Stimulated activated CD8-positive, alpha-beta memory T cell treated with anti-CD3 and anti-CD28 coated beads, Interleukin-4, amount 100 ng/mL, for 48 hours (primary cell): ENCODE measurements at places on chromosomes 2 and 18.

GRCh38 chr2:189338115-189338514 is 103.2 kb upstream of the WDR75 start:
- DNase-seq = no peak

- no peak for DNase-seq
Measured at GRCh38 chr2:26432859-26433258, 31.1 kb downstream of the DRC1 start.

GRCh38 chr18:47781561-47781960 is 148.9 kb downstream of the SMAD2 start:
- DNase-seq = no peak

GRCh38 chr2:111633643-111634042 is 250.3 kb downstream of the ANAPC1 start:
- DNase-seq = no peak

DNA sequence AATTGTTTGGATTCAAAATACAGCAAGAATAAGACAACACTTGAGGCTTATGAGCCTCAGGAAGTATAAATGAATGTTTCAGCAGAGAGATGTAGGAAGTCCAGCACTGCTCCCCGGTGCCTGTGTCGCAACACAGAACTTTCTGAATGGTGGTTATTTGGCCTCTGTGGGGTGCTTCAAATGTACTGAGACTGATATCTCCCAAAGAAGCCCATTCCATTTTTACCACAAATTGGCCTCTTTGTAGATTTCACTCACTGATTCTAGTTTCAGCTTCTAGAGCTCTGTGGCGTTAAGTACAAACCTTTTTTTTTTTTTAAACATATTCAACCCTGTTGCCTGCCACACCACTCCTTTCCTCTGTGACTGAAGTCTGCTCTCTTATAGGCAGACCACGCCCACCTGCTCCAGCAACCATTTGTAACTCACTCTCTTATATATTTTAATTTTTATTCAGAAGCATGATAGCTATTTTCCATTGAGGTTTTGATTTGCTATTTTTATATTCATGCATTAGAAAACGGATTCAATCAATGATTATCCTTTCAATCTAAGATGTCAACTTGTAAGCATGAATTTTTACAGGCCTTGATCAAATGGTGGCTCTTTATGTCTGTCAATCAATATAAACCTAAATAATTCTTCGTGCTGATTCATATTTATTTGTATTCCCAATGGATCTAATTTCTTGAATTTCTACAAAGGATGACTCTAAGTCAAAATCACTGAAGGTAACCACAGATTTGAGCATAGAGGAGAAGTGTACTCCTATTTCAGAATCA is 277.1 kb upstream of the CCDC68 start:
- DNase-seq = no peak

GRCh38 chr2:149625671-149626070 is 38.1 kb upstream of the MMADHC start:
- DNase-seq = no peak

GRCh38 chr2:17821535-17822444 is 5.5 kb downstream of the MSGN1 start:
- no peak for DNase-seq

GRCh38 chr2:219059725-219060682 is 717 bp downstream of the IHH start:
- no peak for DNase-seq

- DNase-seq = no peak
Measured at GRCh38 chr2:183349091-183349490, 224.8 kb downstream of the NUP35 start.

GRCh38 chr2:119005555-119005954 is 63.6 kb downstream of the MARCO start:
- DNase-seq = peak; percentile 6

- no peak for DNase-seq
Measured at GRCh38 chr2:23283653-23284052, 101.3 kb upstream of the KLHL29 start.

DNA sequence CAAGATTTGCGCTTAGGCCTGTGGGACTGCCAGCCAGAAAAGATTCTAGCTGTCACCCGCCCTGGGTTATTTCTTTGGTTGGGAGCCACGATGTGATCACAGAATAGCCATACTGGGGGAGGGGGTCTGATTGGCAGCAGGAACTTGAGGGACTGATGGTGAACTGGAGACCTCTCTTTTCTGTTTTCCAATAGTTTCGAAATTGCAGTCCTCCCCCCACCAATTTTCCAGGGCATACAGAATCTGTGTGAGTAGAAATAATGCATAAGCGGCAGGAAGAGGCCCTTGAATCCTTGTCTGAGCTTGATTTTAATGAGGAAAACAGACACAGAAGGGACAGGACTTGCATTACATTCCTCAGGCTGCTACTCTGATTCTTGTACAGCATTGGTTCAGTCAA is 2.2 kb upstream of the POLR2D start:
- no peak for DNase-seq

DNA sequence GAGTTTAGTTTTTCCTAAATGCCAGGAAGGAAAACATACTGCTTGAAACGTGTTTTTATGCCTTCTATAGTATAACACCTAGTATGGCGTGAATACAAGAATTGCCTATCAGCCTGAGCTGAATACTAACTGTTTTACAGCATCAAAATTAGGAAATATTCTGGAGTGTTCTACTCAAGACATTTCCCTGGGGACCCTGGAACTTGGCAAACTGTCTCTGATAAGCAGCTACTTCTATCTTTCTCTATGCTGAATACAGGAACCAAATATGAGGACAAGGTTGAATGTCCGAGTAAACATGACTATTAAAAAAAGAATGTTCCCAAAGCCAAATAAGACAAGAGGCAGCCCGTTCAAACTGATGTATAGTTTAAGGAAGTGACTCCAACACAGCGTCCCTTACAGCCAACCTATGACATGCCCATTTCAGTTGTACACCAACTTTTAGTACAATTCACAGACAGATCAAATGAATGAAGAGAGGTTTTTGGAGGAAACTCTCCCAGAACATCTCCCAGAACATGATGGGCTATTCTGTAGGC is 951.3 kb upstream of the ACVR2A start:
- no peak for DNase-seq

GRCh38 chr2:121545257-121545656 is 14.6 kb downstream of the RNU4ATAC start:
- no peak for DNase-seq

DNA sequence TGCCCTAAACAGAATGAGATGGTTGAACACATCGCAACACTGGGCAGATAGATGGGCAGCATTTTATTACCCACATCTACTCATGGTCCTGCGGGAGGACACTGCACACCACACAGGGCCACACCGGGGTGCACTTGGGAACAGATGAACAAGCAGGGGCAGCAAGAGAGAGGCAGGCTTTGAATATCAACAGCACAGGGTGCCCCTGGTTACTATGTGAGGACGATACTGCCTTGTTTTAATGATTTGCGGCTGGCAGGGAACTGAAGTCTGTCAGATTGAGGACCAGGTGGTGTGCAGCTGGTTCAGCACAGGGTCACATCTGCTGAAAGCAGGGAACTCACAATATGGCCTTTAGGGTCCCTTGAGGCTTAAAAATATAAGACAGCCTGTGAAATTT is 195.7 kb downstream of the PIEZO2 start:
- DNase-seq = no peak

- no peak for DNase-seq
Measured at GRCh38 chr2:205805136-205805535, 122.8 kb downstream of the NRP2 start.

- DNase-seq = no peak
Measured at GRCh38 chr2:174026122-174026845, 61.1 kb upstream of the SP3 start.

DNA sequence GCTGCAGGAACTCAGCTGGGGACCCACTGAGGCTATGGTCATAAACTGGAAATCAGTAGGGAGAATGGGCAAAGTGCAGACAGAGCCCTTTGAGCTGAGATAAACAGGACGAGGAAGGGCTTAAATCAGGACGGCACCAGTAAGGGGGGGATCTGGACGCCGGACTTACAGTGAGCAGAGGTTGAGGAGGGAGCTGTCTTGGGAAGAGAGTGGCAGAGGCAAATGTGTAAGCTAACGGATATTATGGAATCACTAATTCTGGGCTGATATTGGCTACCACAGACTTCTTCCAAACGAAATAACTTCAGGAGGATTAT is 539 bp downstream of the CYP27A1 start:
- no peak for DNase-seq

GRCh38 chr18:45137087-45137419 is 456.4 kb downstream of the SETBP1 start:
- DNase-seq = no peak

- DNase-seq = no peak
Measured at GRCh38 chr2:216535454-216535995, 36.9 kb downstream of the RPL37A start.

GRCh38 chr18:63315131-63315662 is 4.4 kb downstream of the BCL2 start:
- DNase-seq = no peak

DNA sequence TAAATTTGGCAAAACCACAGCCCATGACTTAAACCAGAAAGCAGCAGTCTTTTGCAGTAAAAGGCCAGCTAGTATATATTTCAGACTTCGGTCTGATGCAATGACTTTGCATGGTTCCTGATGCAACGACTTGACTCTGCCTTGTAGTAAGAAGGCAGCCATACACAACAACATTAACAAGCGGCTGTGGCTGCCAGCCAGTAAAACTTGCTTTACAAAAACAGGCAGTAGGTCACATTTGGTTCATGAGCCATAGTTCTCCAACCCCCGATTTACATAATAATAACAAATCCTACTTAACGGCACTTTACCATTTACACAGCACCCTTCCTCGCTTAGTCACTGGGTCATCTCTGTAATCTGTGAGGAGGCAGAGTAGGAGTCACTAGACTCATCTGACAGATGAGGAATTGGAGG is 410.3 kb downstream of the LRATD1 start:
- DNase-seq = no peak

DNA sequence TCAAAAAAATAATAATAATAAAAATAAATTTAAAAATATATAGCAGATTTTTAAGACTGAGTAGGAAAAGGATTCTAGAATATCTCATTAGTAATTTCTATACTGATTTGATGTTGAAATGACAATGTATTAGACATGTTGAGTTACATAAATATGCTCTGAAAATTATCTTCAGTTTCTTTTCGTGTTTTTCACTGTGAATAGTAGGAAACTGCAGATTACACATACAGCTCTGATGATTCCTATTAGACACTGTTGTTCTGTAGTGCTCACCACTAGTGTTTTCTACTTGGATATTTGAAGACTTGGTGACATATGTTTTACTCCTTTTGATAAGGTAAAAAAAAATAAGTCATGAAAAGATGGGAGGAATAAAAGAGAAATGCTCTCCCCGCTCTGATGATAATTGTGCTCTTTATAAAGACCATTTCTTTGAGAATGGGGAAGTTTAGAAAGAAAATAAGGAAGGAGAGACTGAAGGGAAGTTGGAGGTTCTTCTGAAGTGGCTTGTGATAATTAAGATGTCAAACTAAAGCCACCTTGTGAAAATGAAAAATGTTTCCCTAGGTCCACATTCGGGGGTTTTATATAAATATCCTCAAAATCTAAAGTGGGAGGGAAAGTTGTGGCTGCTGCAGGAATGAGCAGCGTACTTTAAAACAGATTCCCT is 52.9 kb downstream of the SLC9A2 start:
- no peak for DNase-seq

- DNase-seq = no peak
Measured at GRCh38 chr18:45667056-45667736, 51.9 kb downstream of the SLC14A2 start.

GRCh38 chr2:30213907-30214463 is 17.3 kb upstream of the LBH start:
- no peak for DNase-seq

- no peak for DNase-seq
Measured at GRCh38 chr2:224183086-224183485, 144.0 kb upstream of the SERPINE2 start.

- no peak for DNase-seq
Measured at GRCh38 chr2:120734930-120735651, 577 bp upstream of the GLI2 start.

DNA sequence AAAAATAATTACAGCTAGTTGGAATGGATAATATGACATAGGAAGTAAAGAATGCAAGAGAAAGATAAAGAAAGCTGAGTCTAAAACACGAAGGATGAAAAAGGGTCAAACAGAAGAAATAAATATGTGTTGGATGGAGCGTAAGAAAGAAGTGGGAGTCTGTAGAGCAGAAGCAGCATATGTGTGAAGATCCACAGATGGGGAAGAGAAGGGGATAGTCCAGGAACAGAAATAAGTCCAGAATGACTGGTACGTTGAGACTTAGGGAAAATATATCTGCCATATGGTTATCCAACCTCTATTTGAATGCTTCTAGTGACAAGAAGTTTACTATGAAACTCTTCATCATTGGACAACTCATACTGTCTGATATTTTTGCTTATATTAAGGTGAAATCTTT is 18.0 kb downstream of the ABCA12 start:
- DNase-seq = no peak

DNA sequence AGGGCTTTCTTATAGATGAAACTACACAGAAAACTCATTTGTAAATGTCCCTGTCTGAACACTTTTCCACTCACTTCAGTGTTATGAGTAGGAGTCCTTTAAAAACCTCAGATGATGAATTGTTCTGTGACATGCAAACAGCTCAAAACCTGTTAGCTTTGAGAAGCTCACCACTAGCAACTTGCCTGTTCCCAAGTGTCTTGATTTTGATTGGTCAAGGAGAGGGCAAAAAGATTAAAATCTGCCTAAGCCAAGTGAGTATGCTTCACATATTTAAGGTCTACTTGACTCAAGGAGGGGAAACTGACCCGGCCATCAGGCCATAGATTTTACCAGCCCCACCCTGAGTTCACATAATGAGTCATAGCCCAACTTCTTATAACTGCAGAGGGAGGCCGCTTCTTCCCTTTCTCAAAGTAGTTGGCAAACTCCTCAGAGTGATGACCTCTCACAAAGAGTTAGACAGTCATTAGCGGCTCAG is 45.2 kb upstream of the MEIS1 start:
- no peak for DNase-seq

DNA sequence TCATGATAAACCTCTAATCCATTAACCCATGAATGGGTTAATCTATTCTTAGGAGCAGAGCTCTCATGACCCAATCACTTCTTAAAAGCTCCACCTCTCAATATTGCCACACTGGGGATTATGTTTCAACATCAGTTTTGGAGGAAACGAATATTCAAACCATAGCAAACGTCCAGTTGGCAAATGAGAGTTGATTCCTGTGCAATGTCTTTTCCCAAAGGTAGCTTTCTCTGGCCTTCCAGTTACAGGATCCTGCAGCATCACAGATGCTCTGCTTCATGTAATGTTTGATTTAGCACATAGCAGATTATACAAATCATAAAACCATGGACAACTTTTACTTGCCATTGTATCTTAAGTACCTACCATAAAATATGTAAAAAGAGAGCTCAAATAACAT is 481.0 kb downstream of the TNS1 start:
- no peak for DNase-seq

DNA sequence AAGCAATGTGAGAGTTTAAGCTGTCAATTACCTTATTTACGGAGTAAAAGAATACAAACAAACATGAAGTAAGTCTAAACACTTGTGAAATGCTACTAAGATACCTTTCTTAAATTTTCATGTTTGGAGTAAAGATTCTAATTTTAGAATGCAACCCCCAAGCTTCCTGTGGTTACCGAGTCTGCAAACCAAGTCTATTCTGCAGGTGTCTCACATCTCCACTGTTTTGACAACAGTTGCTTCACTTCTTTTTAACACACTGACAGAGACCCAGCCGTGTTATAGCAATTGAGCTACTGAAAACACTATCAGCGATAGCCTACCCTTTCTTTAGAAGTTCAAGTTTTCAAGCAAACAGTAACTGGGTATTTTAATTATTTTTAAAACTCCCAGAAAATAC is 608.3 kb downstream of the ERBB4 start:
- no peak for DNase-seq

GRCh38 chr2:111194835-111195621 is 74.3 kb downstream of the BCL2L11 start:
- DNase-seq = no peak
